DMS53 (cell line): ENCODE measurements at places on chromosomes 6 and 20.
A peak's percentile ranks its signal among the peaks of the same experiment; 100 is the strongest.

GRCh38 chr6:64257586-64257985, 622.0 kb downstream of the PHF3 start:
- no peak for DNase-seq

GRCh38 chr6:168703990-168704389, 263.0 kb downstream of the SMOC2 start:
- no peak for DNase-seq

GRCh38 chr20:45069261-45069660, 31.7 kb downstream of the KCNS1 start:
- no peak for DNase-seq

GRCh38 chr6:149137594-149137993, 179.9 kb upstream of the TAB2 start:
- DNase-seq: no peak

- peak; percentile 14 for DNase-seq
Observed at GRCh38 chr6:82419859-82420258, 56.2 kb downstream of the TPBG start.

- no peak for DNase-seq
Observed at GRCh38 chr20:33336375-33336774, 53.4 kb downstream of the BPIFB1 start.

DNA sequence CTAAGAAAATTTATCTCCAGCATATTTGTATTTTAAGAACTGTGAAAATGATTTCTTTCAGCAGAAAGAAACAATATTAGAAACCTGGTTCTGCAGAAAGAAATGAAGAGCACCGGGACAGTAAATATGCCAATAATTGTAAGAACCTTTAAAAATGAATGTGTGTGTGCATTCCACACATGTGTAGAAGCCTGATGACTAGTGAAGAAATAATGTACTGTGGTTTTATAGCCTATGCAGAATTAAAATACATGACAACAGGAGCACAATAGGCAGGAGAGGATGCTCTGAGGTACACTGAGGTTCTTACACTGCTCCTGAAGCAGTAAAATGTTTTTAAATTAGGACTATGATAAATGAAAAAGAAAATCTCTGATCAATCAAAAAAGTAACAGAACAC, 48.9 kb downstream of the SNX14 start:
- DNase-seq: no peak

DNA sequence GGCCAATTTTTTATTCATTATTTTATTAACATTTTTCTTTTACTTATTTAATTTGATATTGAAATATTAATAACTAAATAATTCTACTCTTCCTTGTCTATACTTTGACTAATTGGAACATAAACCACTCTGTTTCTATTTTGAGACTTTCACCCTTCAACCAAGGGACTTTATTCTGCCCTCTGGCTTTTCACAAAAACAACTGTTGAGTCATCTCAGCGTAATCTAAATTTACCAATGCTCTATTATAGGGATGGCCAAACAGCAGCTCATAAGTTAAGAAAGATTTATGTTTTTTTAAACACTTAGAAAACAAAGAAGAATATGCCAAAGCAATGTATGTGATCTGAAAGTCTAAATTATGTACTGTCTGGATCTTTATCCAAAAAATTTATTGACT, 46.7 kb downstream of the DOP1A start:
- DNase-seq: no peak

GRCh38 chr6:105763866-105764265, 322.3 kb upstream of the PRDM1 start:
- DNase-seq: no peak
